Stomach (tissue), 19 donors: ENCODE measurements at places on chromosomes 13 and 19. TPM values are rescaled to one million over a fixed set of nuclear protein-coding genes. Genes with fewer than 3 reads are reported as not detected.

The THSD1 gene
- total RNA-seq: not detected

The MRPL57 gene
- total RNA-seq: 18.5 TPM

The CGB5 gene
- not detected for total RNA-seq

The SLC10A2 gene
- total RNA-seq: not detected

The SERPINE3 gene
- total RNA-seq: not detected

The PSG2 gene
- not detected for total RNA-seq

The ZNF433 gene
- total RNA-seq: 12.7 TPM

The LYPD5 gene
- not detected for total RNA-seq

The SHC2 gene
- 169 TPM for total RNA-seq

The GIPC3 gene
- total RNA-seq: not detected

The CNOT3 gene
- total RNA-seq: 100 TPM

The SIGLEC8 gene
- 2.3 TPM for total RNA-seq

The ZNF577 gene
- total RNA-seq: 5.5 TPM

- DNase-seq: no peak
Measured at GRCh38 chr13:31322026-31322425, 122.3 kb downstream of the B3GLCT start.

DNA sequence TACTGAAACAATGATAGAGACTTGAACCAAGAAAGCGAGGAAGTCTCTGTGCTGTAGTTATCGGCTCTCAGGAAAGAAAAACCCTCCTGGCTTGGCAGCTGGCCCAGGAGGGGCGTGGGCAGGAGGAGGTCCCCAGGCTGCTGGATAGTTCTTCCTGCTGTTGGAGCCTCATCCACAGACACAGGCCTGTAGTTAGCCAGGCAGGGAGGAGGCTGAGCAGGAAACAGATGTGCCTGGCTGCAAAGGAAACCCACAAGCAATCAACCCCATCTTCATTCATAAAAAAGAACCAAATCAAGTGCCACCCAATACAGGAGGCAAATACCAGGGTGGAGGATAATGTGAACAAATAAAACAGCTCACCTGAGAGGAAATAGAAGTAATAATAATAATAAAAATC lies 86.2 kb downstream of the IRS2 start:
- peak; percentile 75 for DNase-seq

GRCh38 chr13:100495455-100495854 lies 93.1 kb downstream of the GGACT start:
- DNase-seq: no peak

DNA sequence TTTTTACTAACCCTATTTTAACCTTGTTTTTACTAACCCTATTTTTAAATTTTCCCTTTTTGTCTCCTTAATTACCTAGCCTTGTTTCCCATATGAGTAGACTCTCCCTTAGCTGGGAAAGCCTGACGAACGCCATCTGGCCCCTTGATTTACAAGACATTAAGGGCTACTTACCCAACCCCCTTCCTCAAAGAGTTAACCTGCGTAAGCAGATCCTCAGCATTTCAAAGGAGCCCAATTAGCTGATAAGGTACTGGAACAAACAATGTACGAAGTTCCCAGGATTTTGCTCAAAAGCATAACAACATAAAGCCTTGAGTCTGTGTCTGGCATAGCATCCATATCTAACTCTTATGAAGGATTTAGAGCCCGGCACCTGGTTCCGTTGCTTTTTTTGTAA lies 4.7 kb upstream of the MVB12A start:
- DNase-seq: no peak

- DNase-seq: no peak
Measured at GRCh38 chr19:51359294-51359693, 6.9 kb downstream of the ETFB start.

DNA sequence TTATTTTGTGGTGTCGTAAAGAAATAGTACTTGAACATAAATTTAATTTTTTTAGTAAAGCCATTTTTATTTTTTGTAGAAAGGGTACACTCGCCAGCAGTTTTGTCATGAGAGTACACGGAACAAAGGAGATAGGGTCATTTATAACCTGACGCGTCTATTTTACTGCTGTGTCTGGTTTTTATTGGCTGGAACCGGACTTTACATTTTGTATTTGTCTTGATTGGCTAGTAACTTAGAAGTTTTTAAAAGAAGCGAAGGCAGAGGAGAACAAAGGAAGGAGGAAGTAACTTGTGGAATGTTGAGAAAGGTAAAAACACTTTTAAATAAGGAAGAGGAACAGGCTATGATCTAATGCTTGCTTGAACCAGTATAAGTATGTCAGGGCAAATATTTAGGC lies 43.5 kb downstream of the TRPM4 start:
- no peak for DNase-seq

GRCh38 chr13:110648146-110648819 lies 32.9 kb downstream of the NAXD start:
- peak; percentile 4 for DNase-seq

DNA sequence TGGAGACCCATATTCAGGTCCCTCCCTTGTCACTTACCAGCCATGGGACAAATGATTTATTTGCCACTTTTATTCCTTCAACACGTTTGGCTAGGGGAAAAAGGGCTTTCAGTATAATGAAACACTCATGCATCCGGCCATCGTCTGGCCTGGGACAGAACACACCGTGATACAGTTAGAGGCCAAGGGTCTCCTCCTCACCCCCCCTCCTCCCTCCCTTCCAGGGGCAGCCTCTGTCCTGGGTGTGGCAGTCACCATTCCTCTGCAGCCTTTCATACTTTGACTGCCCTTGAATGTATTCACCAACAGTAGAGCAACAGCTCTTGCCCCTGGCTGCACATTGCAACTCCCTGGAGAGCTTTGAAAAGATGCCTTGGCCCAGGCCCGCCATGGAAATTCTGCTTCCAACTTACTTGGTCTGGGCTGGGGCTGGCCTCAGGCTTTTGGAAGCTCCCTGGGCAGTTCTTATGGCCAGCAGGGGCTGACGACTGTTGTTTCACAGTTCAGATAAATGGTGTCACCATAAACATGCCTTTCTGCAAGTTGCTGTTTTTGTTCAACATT lies 3.0 kb downstream of the PAK4 start:
- no peak for DNase-seq

- no peak for DNase-seq
Measured at GRCh38 chr13:39335721-39336120, 267.3 kb downstream of the LHFPL6 start.

GRCh38 chr19:4738734-4739133 lies 15.1 kb upstream of the DPP9 start:
- no peak for DNase-seq

DNA sequence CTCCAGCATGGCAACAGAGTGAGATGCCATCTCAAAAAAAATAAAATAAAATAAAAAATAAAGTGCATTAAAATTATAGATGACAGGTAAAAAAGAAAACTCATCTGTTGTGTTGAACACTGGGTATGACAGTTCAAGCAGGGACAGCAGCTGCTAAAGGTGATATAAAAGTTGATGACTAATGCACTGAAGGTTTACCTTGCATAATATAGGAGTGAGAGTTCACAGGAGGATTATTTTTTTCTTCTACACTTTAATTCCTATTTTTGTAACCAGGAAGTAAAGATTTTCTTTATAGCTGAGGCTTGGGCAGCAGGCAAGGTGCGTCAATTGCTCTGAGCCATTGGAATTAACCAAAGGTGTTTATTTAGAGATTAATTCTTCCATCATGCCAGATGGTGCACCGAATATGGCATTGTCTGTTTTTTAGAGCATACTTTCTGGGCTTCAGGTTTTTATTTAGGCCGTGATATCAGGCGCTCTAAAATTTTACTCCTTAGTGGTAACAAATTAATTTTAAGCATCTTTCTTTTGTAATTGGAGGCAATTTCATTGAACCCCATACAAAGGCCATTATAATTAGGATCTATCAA lies 337.0 kb upstream of the SLC10A2 start:
- DNase-seq: no peak

- DNase-seq: peak; percentile 94
Measured at GRCh38 chr13:114065141-114065925, 67.1 kb downstream of the RASA3 start.

DNA sequence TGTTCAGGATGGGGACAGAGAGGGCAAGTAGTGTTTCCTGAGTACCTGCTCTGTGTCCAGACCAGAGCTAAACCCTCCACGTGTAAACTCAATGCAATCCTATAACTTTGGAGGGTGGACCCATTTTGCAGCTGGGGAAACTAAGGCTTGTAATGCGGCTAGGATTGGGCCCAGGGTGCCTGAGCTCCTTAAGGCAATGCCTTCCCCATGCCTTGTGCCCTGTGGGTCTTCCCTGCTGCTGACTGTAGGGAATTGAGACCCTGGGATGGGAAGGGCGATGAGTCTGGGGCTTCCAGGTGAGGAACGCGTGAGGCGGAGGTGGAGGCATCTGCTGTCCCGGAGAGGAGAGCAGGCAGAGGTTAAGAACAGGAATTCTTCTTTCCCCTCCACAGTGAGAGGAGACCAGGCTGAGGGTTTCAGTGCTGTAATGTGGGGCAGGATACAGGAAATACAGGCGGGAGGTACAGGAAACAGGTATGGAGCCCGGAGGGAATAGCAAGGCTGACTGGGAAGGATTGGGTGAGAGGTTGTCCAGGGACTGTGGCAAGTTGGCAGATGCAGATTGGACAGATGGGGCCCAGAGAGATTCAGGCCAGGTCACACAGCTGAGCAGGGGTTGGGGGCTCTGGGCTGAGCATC lies 19.2 kb downstream of the SLC27A1 start:
- no peak for DNase-seq

DNA sequence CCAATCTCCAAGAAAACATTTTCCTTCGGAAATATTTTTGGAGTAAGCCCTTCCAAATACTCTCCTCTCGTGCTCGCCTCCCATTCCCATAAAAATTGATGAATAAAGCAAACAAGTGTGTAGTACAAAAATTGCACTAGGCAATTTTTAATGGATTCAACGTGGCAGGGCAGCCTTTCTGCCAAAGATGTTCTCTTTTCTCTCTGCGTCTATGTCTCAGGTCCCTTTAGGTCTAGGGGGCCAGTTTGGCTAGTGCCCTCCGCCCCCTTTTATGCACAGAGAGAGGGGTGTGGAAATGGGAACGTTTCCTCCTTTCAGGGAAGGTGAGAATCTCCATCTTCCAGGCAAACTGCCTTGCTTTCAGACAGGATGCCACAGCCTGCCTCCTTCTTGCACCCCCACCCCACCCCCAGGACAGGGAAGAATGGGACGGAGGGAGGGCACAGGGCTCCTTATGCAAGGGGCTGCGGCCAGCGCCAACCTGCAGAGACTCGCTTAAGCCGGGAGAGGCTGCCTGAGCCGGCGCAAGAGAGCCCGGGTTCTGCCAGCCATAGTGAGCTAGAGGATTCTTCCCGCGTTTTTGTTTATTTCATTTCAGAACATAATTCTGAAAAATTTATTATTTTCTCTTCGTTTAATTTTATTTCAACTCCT lies 2.7 kb upstream of the ZIC2 start:
- peak; percentile 23 for DNase-seq

- DNase-seq: peak; percentile 70
Measured at GRCh38 chr13:19864746-19865309, 1.4 kb upstream of the ZMYM5 start.

DNA sequence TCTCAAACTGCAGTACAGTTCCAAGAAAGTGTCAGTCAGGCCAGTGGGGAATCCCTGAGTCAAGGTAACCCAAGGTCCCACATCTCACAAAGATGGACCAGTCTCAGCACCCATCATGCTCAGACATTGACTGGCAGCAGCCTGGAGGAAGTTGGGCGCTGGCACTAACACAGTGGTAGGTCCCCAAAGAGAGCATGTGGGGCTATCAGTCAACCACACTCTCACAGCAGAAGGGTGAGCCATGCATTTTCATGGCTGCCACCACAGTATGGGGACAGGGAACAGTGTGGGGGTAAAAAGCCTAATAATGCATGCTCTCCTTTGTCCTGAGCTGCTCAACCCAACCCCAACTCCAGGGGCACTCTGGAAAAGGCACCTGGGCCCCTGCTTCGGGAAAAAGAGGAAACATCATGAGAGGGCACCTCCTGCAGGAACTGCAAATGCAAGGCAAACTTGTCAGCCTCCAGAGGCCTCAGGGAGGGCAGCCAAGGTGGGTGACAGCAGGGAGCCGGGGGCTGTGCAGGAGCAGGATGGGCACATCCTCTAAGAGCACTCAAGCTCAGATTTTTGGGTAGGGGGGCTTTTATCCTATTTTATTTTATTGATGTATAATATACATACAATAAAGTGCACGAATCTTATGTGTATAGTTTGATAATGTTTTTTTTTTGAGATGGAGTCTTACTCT lies 9.5 kb upstream of the PLEKHF1 start:
- DNase-seq: no peak

GRCh38 chr19:32945260-32945659 lies 26.5 kb downstream of the CEP89 start:
- no peak for DNase-seq

GRCh38 chr13:75092143-75092542 lies 389.8 kb downstream of the TBC1D4 start:
- no peak for DNase-seq

DNA sequence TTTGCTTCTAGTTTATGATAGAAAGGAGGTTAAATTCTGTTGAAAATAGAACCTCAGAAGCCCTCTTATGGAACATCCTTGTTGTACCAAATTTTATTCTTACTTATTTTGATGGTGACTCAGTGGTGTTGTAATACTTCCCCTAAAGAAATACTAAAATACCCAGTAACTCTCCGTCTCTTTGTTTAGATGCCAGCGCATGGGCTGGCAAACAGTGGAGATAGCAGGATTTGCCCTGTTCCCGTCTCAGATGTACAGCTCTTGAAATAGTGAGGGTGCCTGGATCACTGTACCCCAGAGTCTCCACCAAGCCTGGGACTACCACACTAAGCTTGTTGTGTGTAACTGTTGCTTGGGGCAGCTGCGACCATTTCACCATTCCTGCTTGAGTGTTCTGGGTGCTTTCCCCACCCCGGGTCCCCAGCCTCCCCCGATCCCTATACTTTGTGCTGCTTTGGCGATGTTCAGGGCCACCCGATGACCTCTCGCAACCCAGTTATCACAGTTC lies 67.0 kb upstream of the TEX29 start:
- no peak for DNase-seq

- DNase-seq: peak; percentile 44
Measured at GRCh38 chr13:51292000-51292565, 47.4 kb upstream of the SERPINE3 start.

DNA sequence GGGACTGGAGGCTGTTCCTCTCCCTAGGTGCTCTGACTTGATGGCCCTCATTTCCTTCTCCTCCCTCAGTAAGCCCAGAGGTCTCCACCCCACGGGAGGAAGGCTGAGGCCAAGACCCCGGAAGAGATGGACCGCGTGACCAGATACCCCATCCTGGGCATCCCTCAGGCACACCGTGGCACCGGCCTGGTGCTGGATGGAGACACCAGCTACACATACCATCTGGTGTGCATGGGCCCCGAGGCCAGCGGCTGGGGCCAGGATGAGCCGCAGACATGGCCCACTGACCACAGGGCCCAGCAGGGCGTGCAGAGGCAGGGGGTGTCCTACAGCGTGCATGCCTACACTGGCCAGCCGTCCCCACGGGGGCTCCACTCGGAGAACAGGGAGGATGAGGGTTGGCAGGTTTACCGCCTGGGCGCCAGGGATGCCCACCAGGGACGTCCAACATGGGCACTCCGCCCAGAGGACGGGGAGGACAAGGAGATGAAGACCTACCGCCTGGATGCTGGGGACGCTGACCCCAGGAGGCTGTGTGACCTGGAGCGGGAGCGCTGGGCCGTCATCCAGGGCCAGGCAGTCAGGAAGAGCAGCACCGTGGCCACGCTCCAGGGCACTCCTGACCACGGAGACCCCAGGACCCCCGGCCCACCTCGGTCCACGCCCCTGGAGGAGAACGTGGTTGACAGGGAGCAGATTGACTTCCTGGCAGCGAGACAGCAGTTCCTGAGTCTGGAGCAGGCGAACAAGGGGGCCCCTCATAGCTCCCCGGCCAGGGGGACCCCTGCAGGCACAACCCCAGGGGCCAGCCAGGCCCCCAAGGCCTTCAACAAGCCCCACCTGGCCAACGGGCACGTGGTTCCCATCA lies 6.1 kb downstream of the MISP start:
- DNase-seq: no peak
